Activated CD4-positive, alpha-beta T cell treated with anti-CD3 and anti-CD28 coated beads for 24 hours (primary cell): ENCODE measurements at places on chromosomes 2 and 18.

GRCh38 chr2:56587456-56587855 lies 403.7 kb downstream of the CCDC85A start:
- DNase-seq, result no peak

DNA sequence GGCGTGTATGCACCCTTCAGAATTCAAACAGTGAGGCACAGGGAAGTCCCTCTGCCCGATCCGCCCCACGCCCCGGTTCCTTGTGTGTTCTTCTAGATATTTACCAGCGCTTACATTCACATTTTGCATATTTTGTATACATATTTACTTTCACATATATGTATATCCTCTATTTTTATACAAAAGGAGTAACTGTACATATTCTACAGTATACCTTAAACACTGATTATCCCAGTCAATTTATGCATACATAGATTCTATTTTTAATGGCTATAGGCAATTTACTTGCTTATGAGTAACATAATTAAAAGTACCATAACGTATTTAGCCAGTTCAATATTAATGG lies 307 bp upstream of the DUSP11 start:
- DNase-seq, result no peak

DNA sequence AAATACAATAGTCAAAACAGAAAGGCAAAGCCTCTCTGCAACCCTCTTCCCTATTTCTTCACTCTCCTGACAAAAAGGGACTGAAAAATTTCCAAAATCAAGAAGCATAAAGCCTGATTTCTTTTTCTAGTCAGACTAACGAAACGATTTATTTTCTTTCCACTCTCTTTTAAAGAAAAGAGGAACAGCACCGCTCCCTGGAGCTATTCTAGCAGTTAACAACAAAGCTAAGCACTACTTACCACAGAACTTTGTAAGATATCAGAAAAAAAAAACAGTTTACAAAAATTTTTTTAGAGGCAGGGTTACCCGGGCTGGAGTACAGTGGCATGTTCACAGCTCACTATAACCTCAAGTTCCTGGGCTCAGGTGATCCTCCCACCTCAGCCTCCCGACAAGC lies 14.4 kb upstream of the FHL2 start:
- DNase-seq, result no peak

- DNase-seq, result no peak
Measured at GRCh38 chr2:72603481-72603880, 222.4 kb downstream of the EXOC6B start.

DNA sequence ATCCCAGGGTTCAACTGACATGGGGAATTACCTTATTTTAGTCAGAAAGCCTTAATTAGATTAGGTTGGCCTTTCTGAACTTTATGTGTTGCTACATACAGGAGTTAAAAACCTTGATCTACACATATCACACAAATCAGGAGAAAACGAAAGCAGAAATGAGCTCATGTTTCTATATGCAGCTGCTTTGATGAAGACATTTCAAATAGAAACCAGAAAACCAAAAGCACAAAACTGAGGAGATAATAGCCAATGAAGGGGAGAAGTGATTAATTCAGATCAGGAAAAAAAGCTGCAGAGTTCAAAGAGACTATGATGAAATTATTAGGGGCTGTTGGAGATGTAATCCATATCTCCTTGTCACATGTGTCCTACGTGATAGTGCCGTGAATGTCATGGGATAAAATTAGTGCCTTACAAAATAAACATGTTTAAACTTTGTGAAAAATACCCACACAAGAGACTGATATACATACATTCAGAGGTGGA lies 255.0 kb downstream of the CAMKMT start:
- DNase-seq, result no peak
